ENCODE measurements at places on chromosomes 1 and 21. TPM values are rescaled to one million over a fixed set of nuclear protein-coding genes. Genes with fewer than 3 reads are reported as not detected.

PCAT6 gene
- total RNA-seq, result 4.5 TPM

MEX3A gene
- 114 TPM for total RNA-seq

- no peak for DNase-seq
Observed at GRCh38 chr1:155000411-155000725, 2.2 kb upstream of the ZBTB7B start.

CNKSR1 gene
- total RNA-seq, result 3.6 TPM

- no peak for DNase-seq
Observed at GRCh38 chr1:164651351-164651951, 92.5 kb downstream of the PBX1 start.

Measured in neural crest cell (in vitro differentiated cells).